ENCODE measurements at places on chromosomes 2 and 18.

GRCh38 chr2:137721733-137722132, 242.5 kb upstream of the HNMT start:
- H3K4me1 ChIP-seq = no peaks in the 10 kb centered on the region
- no peak overlapping the region for H3K4me3 ChIP-seq
- H3K27me3 ChIP-seq = no peaks in the 10 kb centered on the region
- H3K36me3 ChIP-seq = no peaks in the 10 kb centered on the region
- no peak for DNase-seq

- H3K36me3 ChIP-seq = no peaks in the 10 kb centered on the region
- H3K27ac ChIP-seq = no peak overlapping the region
- H3K4me1 ChIP-seq = peaks cover 12% of the 10 kb centered on the region
- H3K4me3 ChIP-seq = no peak overlapping the region
Measured at GRCh38 chr2:98027538-98027937, 31.8 kb upstream of the TMEM131 start.

- DNase-seq = no peak
- no peak overlapping the region for H3K4me3 ChIP-seq
- no peaks in the 10 kb centered on the region for H3K36me3 ChIP-seq
- no peak overlapping the region for H3K27ac ChIP-seq
Measured at GRCh38 chr2:5316001-5316490, 376.1 kb upstream of the SOX11 start.

- no peaks in the 10 kb centered on the region for H3K27me3 ChIP-seq
- DNase-seq = peak; percentile 43
- peaks cover 14% of the 10 kb centered on the region for H3K4me1 ChIP-seq
Measured at GRCh38 chr2:39620067-39620466, 45.6 kb upstream of the TMEM178A start.

DNA sequence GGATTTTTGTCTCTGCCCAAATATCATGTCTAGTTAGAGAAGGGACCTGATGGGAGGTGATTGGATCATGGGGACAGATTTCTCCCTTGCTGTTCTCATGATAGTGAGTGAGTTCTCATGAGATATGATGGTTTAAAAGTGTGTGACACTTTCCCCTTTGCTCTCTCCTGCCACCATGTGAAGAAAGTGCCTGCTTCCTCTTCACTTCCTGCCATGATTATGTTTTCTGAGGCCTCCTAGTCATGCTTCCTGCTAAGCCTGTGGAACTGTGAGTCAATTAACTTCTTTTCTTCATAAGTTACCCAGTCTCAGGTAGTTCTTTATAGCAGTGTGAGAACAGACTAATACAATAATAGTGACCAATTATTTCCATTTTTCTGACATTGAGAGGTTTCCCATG, 167.3 kb upstream of the CYRIA start:
- H3K36me3 ChIP-seq = no peaks in the 10 kb centered on the region
- H3K4me3 ChIP-seq = no peak overlapping the region
- no peaks in the 10 kb centered on the region for H3K4me1 ChIP-seq
- H3K27ac ChIP-seq = no peak overlapping the region
- no peak for DNase-seq

DNA sequence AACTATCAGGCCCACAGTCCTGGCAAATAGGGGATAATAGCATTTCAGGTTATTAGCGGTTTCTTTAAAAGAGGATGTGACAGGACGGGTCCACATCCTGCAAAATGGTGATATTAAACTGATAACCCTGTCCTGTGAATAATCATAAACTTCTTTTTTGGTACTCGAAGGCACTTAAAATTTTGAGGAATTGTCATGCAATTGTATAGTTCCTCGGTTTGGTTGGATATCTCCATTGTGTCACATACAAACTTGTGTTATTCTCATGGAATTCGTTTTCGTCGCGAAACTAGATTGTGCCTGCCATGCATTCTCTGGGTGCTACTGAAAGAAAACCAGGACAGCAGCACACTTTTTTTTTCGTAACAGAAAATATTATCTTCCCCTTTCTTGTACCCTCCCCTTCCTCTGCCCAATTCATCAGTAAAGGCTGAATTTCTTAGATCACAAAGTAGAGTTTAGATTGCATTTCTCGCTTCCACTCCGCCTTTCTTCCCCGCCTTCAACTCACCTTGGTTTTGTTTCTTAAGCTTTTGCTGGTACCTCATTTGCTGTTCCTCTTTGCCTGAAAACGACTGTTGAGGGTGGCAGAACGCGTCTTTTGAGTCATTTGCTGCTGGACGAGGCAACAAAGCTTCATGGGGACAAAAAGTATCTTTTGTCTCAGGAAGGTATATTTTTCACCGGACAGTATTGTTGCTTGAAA, 1.3 kb downstream of the CERS6 start:
- H3K27me3 ChIP-seq = peaks cover 8% of the 10 kb centered on the region
- H3K36me3 ChIP-seq = no peaks in the 10 kb centered on the region
- peak overlapping the region; percentile 89 for H3K27ac ChIP-seq
- peaks cover 54% of the 10 kb centered on the region for H3K4me1 ChIP-seq

GRCh38 chr2:155872396-155872795, 460.1 kb downstream of the NR4A2 start:
- H3K4me1 ChIP-seq = no peaks in the 10 kb centered on the region
- no peak overlapping the region for H3K27ac ChIP-seq
- no peaks in the 10 kb centered on the region for H3K27me3 ChIP-seq
- no peak overlapping the region for H3K4me3 ChIP-seq
- no peaks in the 10 kb centered on the region for H3K36me3 ChIP-seq

DNA sequence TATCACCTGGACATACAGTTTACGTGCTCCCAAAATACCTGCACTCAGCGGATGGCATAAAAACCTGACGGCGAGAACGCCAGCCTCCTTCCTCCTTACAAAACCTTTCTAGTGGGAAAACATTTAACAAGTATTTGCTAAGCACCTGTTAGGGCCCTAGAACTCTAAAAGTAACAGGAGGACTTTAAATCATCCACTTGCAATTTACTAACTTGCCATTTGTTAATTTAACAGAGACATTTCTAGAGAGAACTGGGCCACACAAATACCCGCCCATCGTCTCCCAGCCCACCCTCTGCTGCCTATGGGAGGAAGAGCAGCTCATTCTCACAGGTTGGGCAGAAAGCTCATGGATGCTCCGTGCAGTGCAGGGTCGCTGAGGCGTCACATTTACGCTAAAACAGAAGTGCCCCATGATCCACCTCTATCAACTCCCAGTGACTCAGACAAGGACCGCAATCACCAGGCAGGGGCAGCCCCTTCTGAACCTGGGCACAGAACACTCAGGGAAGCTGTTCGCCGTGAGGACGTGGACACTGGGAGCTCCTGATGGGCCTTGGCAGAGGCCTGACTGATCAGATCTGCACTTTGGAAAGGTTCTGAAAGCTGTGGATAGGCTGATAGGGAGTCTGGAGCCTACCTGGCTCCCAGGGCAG, 106.9 kb downstream of the HDAC4 start:
- H3K27me3 ChIP-seq = no peaks in the 10 kb centered on the region
- DNase-seq = no peak
- no peaks in the 10 kb centered on the region for H3K36me3 ChIP-seq
- peak overlapping the region; percentile 84 for H3K27ac ChIP-seq
- H3K4me1 ChIP-seq = peaks cover 95% of the 10 kb centered on the region
- H3K4me3 ChIP-seq = no peak overlapping the region

DNA sequence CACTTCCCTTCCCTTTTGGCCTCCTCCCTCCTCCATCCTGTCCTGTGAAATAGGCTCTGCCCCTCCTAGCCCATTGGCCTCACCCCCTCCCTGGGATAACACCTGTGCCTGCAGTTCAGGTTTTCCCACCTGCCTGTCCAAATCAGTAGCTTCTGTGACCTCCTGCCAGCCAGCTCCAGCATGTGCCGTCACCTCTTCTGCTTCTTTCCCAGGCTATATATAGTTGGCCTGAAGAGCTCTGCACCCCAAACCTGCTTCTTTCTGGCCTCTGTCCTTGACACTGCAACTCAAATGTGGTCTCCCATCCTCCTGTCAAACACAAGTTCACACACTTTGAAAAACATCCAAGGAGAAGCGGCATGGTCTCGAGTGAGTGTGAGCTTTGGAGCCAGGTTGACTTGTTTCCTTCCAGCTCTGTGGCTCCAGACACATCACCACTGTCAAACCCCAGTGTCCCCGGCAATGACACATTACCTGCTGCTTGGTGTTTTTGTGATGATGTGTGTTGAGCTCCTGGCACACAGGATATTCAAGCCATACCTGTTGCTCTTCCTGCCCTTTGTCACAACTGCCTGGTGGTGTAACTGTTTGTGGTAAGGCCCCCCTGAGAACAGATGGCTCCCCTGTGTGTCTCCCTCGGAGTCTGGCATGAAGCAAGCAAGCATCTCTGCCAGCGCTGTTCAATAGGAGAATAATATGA, 143.6 kb upstream of the DAPL1 start:
- peaks cover 36% of the 10 kb centered on the region for H3K4me1 ChIP-seq
- peaks cover 4% of the 10 kb centered on the region for H3K36me3 ChIP-seq
- H3K27ac ChIP-seq = peak overlapping the region; percentile 45
- DNase-seq = peak; percentile 27
- no peak overlapping the region for H3K4me3 ChIP-seq

DNA sequence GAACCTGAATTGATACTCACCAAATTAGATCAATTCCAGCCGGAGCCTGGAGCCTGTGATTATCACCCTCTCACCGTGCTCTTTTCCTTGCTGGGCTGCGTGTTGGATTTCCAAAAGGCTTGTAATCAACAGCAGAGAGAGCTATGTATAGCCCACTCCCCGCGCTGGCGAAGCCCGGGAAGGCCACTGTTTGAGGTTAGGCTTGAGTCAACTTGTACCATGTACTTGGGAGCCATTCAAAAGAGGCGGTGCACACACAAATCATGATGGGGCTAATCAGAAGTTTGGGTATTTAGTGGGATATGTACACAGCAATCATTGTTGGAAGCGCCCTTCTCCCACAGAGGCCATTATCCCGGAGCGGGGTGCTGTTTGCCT, 151.6 kb downstream of the GLI2 start:
- H3K4me3 ChIP-seq = no peak overlapping the region
- peaks cover 3% of the 10 kb centered on the region for H3K4me1 ChIP-seq
- H3K36me3 ChIP-seq = no peaks in the 10 kb centered on the region

DNA sequence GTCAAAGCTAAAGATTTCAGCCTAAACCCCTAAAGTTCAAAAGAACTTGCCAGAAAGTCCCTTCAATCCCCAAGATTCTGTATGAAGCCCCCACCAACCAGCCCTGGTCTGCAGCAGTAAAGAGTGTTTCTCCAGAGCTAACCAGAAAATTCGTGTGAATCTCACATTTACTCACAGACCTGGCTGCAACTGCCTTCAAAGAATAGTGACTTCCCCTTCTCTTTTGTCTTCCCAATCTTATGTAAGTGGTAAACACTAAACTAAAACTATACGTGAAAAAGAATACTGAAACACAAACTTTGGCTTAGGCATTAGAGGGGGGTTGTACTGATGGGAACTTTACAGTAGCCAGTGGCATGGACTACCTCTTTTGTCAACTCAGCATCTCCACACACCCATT, 50.6 kb upstream of the SETBP1 start:
- H3K4me3 ChIP-seq = no peak overlapping the region
- no peak overlapping the region for H3K27ac ChIP-seq
- no peak for DNase-seq
- no peaks in the 10 kb centered on the region for H3K36me3 ChIP-seq
- no peaks in the 10 kb centered on the region for H3K27me3 ChIP-seq

DNA sequence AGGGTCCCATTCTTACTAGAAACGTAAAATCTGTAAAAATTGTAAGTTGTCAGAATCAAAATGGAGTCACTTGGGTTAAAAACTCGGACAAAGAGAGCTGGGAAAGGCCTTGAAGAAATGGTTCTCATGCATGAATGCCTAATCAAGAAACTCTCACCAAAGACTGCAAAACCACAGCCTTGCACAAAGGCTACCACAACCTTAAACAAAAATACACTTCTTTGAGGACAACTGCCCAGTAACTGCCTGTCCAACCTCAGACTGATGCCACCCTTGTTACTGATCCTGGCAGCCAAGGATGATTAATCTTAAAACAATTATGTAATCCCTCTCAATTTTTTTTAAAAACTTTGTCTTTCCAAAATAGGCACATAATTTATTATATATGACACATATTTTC, 299.3 kb downstream of the CCDC85A start:
- H3K27ac ChIP-seq = no peak overlapping the region
- H3K36me3 ChIP-seq = no peaks in the 10 kb centered on the region
- no peak overlapping the region for H3K4me3 ChIP-seq
- DNase-seq = no peak
- no peaks in the 10 kb centered on the region for H3K4me1 ChIP-seq
- H3K27me3 ChIP-seq = no peaks in the 10 kb centered on the region

GRCh38 chr2:143607231-143608062, 478.2 kb downstream of the ARHGAP15 start:
- no peak overlapping the region for H3K4me3 ChIP-seq
- no peaks in the 10 kb centered on the region for H3K36me3 ChIP-seq
- no peaks in the 10 kb centered on the region for H3K4me1 ChIP-seq
- no peaks in the 10 kb centered on the region for H3K27me3 ChIP-seq
- peak overlapping the region; percentile 35 for H3K27ac ChIP-seq

DNA sequence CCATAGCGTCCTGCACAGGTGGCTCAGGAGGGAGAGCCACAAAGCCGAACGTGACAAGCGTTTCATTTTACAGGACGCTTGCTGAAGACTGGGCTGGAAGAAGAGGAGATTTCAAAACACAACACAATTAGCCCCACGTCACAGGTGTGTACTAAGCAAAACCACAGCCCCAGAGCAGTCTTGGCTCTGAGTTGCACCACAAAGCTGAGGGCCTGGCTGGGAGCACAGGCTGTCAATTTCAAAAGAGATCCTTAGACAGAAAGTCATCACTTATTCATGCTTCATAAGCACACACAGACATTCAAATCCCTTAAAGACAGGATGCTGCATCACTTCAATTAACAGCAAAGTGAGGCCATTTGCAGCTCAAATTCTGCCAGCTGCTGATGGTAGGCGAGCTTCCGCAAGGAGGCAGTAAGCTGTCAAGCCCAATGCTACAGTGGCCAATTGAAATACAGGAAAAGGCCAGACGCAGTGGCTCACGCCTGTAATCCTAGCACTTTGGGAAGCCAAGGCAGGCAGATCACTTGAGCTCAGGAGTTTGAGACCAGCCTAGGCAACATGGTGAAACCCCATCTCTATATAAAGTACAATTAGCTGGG, 79.6 kb downstream of the SKA1 start:
- no peaks in the 10 kb centered on the region for H3K27me3 ChIP-seq
- no peaks in the 10 kb centered on the region for H3K36me3 ChIP-seq
- no peak for DNase-seq
- no peak overlapping the region for H3K27ac ChIP-seq

DNA sequence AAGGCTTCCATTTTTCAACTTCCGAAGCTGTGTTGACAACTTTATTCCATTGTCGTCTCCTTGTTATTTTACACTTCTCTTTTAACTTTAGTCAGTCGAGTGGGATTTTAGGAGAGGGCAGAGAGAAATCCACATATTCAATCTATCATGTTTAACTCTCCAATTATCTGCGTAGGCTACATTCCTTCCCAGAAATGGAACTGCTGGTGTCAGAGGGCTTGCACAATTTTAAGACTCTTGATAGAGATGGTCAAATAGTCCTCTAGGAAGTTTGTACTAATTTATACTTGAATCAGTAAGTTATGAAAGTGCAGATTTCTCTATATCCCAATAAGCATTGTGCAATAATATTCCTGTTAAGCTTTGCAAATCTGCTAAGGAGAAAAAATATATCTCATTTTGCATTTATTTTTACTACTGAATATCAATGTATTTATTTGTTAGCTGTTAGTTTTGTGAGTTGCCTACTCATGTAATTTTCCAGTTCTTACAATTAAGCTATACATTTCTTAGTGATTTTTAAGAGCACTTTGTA, 95.6 kb downstream of the CYP26B1 start:
- H3K27ac ChIP-seq = no peak overlapping the region
- DNase-seq = no peak
- no peak overlapping the region for H3K4me3 ChIP-seq
- H3K4me1 ChIP-seq = no peaks in the 10 kb centered on the region
- no peaks in the 10 kb centered on the region for H3K36me3 ChIP-seq

All from left ventricle myocardium inferior (tissue), 1 donor.